ENCODE measurements at places on chromosomes 3 and 15. TPM values are rescaled to one million over a fixed set of nuclear protein-coding genes. Genes with fewer than 3 reads are reported as not detected.

DNA sequence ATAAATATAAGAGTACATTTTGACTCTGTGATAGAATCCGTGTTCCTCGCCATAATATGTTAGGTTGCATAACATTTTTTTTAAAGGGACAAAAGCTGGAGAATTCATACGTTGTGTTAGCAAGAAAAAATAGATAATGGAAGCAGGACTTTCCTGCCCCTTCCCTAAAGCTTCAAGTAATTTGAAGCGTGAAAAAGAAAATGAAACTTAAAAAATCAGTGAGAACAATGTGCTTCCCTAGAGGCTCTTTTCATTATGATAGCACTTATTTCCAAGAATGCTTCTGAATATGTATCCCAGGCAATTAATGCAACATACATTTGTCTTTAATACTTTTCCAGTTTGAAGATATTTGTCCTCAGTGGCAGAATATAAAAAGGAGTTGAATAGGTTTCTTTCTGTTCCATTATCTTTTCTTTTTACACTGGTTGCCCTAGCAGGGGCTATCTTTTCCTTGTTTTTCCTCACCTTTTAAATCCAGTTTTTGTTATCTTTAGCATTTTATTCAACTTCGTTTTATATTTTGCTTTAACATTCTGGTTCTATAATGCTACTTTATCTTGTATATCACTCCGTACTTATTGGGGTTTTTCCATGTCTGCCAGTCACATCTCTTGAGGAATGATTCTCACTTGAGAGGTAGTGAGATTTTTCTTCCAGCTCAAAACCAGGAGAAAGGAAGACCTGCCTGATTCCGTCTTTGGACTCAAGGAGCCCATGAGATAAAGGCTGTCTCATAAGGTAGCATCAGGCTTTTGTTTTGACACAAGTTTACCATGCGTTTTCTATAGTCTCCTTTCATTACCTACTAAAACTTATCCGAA lies 113.8 kb downstream of the MBNL1 start:
- H3K4me3 ChIP-seq: peak overlapping the region; percentile 81
- H3K4me1 ChIP-seq: peaks cover 26% of the 10 kb centered on the region
- H3K27ac ChIP-seq: peak overlapping the region; percentile 89
- H3K27me3 ChIP-seq: no peaks in the 10 kb centered on the region
- H3K36me3 ChIP-seq: peaks cover 3% of the 10 kb centered on the region

GRCh38 chr15:53197426-53197839 lies 407.3 kb upstream of the ONECUT1 start:
- H3K36me3 ChIP-seq: no peaks in the 10 kb centered on the region
- no peak for DNase-seq
- no peak overlapping the region for H3K27ac ChIP-seq
- H3K4me1 ChIP-seq: no peaks in the 10 kb centered on the region
- H3K27me3 ChIP-seq: peaks cover 26% of the 10 kb centered on the region

- H3K36me3 ChIP-seq: peaks cover 5% of the 10 kb centered on the region
- no peak overlapping the region for H3K27ac ChIP-seq
- DNase-seq: no peak
Observed at GRCh38 chr3:128416578-128417211, 50.0 kb downstream of the DNAJB8 start.

GRCh38 chr3:141044695-141045641 lies 6.2 kb upstream of the SPSB4 start:
- no peak overlapping the region for H3K4me3 ChIP-seq
- DNase-seq: no peak
- H3K27me3 ChIP-seq: peaks cover 54% of the 10 kb centered on the region
- H3K27ac ChIP-seq: no peak overlapping the region

GRCh38 chr3:150005243-150006112 lies 34.8 kb upstream of the PFN2 start:
- H3K4me1 ChIP-seq: no peaks in the 10 kb centered on the region
- DNase-seq: no peak
- no peaks in the 10 kb centered on the region for H3K36me3 ChIP-seq
- no peak overlapping the region for H3K27ac ChIP-seq
- peaks cover 39% of the 10 kb centered on the region for H3K27me3 ChIP-seq

- no peak overlapping the region for H3K27ac ChIP-seq
- H3K4me1 ChIP-seq: no peaks in the 10 kb centered on the region
- H3K4me3 ChIP-seq: no peak overlapping the region
Observed at GRCh38 chr15:37893309-37893708, 41.1 kb upstream of the TMCO5A start.

DNA sequence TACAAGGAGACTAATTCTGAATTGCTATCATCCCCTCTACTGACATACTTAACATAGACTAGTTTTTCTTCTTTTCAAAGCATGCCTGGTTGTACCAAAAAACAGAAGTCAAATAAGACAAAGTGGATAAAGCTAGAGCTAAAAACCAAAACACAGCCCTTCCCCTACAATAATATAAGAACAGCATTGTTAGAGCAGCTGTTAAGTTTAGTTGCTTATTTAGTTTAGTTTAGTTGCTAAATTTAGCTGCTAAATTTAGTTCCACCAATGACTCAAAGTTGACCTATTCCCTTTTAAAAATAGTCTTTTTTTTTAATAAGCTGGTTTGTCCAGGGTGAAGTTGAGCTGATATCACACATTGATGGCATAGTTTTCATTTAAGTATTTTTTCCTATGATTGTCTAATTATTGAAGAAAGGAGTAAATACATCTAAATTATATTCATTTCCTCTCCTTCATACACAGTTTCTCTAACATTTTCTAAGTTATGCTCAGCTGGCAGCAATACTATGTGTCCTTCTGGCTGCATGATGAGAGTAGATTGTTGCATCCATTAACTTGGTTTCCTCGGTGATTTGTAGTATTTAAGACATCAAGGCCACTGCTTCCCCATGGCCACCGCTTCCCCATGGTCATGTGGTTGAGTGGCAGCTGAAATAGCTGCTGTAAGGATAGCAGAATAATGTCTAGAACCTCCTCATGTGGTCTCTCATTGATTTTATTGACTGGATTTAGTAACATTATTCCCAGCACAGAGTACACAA lies 718.6 kb upstream of the NECTIN3 start:
- DNase-seq: no peak
- no peaks in the 10 kb centered on the region for H3K27me3 ChIP-seq
- no peak overlapping the region for H3K27ac ChIP-seq

GRCh38 chr15:45637552-45638033 lies 2.8 kb downstream of the SQOR start:
- no peaks in the 10 kb centered on the region for H3K27me3 ChIP-seq
- peak overlapping the region; percentile 97 for H3K4me3 ChIP-seq
- H3K4me1 ChIP-seq: peaks cover 43% of the 10 kb centered on the region
- DNase-seq: no peak
- H3K27ac ChIP-seq: peak overlapping the region; percentile 95

DNA sequence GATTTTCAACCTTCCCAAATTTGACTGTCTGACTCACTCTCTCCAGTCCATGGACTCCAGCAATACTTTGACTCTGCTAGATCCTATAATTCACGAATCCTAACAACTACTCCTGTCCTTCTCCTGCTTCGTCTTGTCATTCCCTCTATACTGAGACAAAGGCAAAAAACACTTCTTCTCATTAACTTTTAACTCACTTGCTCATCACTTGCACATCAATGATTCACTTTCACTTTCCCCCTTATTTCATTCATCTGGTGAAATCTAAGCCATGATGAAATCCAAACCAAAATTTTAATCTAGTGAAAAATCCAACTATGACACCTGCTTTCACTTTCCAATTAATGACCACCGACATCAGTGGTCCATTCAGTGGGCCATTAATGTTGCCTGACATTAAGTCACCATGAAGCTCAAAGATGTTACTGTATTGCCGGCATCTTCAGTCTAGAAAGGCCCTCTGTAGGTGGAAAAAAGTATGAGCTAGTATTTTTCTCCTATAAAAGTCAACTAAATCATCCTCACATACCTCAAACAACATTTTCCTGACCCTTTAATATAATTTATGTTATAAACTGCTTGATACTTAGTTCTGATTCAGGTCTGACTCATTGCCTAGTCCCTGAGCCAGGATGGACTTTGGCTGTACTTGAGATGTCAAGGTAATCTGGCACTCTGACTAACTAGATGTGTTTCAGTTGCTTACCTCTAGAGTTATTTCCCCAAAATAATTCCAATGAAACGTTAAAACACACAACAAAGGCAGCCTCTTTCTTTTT lies 158.6 kb downstream of the CNTN6 start:
- DNase-seq: no peak
- H3K27ac ChIP-seq: no peak overlapping the region
- H3K4me3 ChIP-seq: no peak overlapping the region
- H3K27me3 ChIP-seq: no peaks in the 10 kb centered on the region
- no peaks in the 10 kb centered on the region for H3K4me1 ChIP-seq

DNA sequence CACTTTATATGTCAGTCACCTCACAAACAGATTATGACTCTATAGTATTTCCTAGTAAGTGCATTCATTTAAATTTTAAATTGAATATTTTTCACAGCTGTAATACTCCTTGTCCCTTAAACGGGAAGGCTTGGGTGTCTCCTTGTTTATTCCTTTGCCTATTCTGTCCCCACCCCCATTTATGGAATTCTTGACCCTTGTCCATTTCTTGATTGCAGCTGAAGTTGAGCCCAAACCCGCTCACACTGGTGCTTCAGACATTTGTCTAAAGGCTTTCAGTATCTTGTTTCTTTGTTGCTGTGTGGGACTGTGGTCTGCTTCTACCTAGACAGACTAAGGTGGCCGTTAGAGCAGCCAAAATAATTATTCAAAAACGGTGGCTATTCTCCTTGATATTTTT lies 449.7 kb downstream of the FOXP1 start:
- H3K36me3 ChIP-seq: peaks cover 9% of the 10 kb centered on the region
- no peak for DNase-seq
- H3K27me3 ChIP-seq: no peaks in the 10 kb centered on the region
- peaks cover 55% of the 10 kb centered on the region for H3K4me1 ChIP-seq
- H3K27ac ChIP-seq: peak overlapping the region; percentile 100

GRCh38 chr15:65077981-65078352 lies 1.4 kb downstream of the KBTBD13 start:
- H3K4me3 ChIP-seq: no peak overlapping the region
- no peak overlapping the region for H3K27ac ChIP-seq
- DNase-seq: peak; percentile 27
- peaks cover 10% of the 10 kb centered on the region for H3K4me1 ChIP-seq
- peaks cover 6% of the 10 kb centered on the region for H3K36me3 ChIP-seq
- peaks cover 40% of the 10 kb centered on the region for H3K27me3 ChIP-seq

GRCh38 chr15:58992181-58992580 lies 4.7 kb downstream of the RNF111 start:
- H3K4me1 ChIP-seq: peaks cover 31% of the 10 kb centered on the region
- no peak overlapping the region for H3K4me3 ChIP-seq
- H3K27me3 ChIP-seq: no peaks in the 10 kb centered on the region
- H3K27ac ChIP-seq: no peak overlapping the region
- H3K36me3 ChIP-seq: peaks cover 2% of the 10 kb centered on the region

- peaks cover 3% of the 10 kb centered on the region for H3K36me3 ChIP-seq
- H3K4me1 ChIP-seq: no peaks in the 10 kb centered on the region
- no peak for DNase-seq
Observed at GRCh38 chr3:24020036-24020691, 75.1 kb downstream of the NR1D2 start.

DNA sequence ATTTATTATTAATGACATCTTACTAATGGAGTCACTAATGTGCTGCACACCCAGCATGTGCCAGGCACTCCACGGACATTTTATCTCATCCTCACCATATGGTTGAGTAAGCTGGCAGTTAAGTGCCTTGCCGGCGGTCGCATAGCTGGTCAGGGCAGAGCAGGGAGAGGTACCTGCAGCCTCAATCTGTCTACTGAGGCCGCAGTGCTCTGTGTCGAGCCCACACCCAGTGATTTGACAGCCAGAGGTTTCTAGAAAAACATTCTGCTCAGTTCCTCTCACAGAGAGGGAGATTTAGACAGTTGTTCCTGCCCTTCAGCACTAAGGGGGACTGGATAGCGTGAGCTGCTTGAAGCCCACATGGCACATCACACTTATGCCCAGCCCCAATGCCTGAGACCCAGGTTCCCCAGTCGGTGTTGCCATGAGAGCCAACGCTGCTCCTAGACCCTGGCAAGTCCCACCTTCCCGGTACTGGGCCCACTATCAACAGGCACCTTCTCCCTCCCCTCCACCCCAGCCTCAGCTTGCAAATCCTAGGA lies 2.6 kb downstream of the LIPC start:
- H3K27me3 ChIP-seq: peaks cover 9% of the 10 kb centered on the region
- H3K4me3 ChIP-seq: no peak overlapping the region
- no peak overlapping the region for H3K27ac ChIP-seq
- DNase-seq: no peak
- H3K4me1 ChIP-seq: no peaks in the 10 kb centered on the region
- no peaks in the 10 kb centered on the region for H3K36me3 ChIP-seq

DNA sequence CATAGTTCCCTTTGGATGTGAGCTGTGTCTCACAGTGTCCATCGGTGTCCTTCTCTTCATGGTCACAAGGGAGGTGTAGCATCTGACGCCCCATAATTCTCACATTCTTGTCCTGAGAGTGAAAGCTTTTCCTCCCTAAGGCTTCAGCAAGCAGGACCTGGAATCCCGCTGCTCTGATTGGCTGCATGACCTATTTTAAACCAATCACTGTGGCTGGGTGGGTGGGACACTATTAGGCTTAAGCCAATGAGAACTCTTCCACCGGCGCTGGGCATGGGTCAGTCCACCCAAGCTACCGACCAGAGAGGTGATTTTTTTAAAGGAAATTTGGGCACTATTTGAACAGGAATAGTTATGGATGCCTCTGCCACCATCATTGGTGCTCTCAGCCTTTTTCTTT lies 385.9 kb downstream of the MFSD1 start:
- H3K36me3 ChIP-seq: no peaks in the 10 kb centered on the region
- H3K4me1 ChIP-seq: no peaks in the 10 kb centered on the region
- DNase-seq: no peak
- H3K4me3 ChIP-seq: no peak overlapping the region

DNA sequence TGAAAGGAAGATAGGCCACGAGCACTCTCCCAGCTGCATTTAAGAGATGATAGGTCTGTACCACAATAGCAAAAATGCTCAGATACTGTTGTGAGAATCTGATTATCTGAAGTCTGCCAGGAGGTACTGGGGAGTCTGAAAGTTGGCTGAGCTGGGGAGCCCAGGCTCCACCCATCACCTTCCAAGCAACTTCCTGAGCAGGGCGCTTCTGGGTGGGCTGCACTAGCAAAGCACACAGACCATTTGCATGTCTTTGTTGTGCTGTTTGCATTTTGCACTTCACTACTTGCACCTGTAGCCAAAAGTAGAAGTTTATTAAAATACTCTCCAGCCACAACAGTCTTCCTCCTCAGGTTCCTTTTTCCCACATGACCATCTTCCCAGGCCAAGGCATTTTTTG lies 133.2 kb downstream of the ALDH1A2 start:
- no peak for DNase-seq
- H3K36me3 ChIP-seq: no peaks in the 10 kb centered on the region
- no peaks in the 10 kb centered on the region for H3K4me1 ChIP-seq
- no peak overlapping the region for H3K4me3 ChIP-seq
- H3K27me3 ChIP-seq: peaks cover 46% of the 10 kb centered on the region
- no peak overlapping the region for H3K27ac ChIP-seq

Gene CDCP1
- 0.32 TPM for total RNA-seq

Gene GATM
- not detected for total RNA-seq

Gene LEKR1
- total RNA-seq: 0.75 TPM

Gene HAUS2
- total RNA-seq: 18.5 TPM

Gene PLS1
- 0.44 TPM for total RNA-seq

Gene CCR1
- total RNA-seq: 0.47 TPM

Gene GOLGA8J
- 0.50 TPM for total RNA-seq

Gene MEGF11
- total RNA-seq: not detected

Gene ZBBX
- not detected for total RNA-seq

Gene ZNF774
- 0.15 TPM for total RNA-seq

Data from T-helper 17 cell (primary cell).